ENCODE measurements at places on chromosomes 1 and 21.

DNA sequence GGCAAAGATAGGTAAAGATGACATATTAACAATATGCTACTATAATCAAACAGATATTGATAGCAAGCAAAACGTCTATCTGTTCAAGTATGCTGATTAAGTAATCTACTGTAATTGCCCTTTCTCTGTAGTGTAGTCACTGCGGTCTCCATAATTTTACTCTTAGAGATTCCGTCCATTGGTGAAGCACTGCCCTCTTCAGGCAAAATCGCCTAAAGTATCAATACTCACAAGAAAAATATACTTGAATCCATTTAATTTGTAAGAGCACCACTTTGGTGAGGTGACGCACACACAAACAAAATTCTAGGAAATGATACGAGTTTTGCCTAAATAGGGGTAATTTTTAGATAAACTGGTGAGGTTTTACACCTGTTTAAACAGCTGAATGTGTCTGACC is 434.6 kb upstream of the CHRM3 start:
- DNase-seq, result no peak

DNA sequence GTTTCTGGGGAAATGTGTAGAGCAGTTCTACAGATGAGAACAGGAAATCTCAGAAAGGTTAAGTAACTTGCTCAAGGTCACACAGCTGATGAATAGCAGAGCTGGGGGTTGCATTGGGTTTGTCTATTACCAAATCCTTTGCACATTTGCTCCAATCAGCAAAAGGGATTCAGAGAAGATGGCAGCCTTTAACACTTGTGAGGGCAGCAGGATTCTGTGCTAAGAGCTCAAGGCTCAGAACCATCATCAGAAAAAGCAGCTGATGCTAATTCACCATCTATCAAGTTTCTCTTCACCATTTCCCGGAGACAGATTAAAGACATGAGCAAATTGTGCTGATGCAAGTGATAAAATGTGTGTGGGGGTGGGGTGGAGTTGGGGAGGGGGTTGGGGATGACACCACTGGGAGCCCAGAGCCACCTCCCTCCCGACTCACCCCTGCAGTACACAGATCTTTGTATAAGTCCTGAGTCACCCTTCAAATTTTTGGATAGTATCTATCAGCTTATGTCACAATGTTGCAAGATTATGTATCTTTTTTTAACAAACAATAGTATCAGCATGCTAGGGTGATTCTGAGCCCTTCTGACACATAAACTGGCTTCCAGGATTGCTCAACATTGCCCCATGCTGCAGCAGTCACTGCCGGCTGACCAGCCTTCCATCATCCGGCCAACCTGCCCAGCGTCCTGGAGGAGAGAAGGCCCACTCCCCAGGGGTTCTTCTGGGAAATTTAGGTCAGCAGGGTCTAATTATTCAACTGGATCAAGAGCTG is 2.8 kb upstream of the SPSB1 start:
- DNase-seq, result no peak

GRCh38 chr1:20150969-20151368 is 11.8 kb downstream of the PLA2G2F start:
- DNase-seq, result no peak

DNA sequence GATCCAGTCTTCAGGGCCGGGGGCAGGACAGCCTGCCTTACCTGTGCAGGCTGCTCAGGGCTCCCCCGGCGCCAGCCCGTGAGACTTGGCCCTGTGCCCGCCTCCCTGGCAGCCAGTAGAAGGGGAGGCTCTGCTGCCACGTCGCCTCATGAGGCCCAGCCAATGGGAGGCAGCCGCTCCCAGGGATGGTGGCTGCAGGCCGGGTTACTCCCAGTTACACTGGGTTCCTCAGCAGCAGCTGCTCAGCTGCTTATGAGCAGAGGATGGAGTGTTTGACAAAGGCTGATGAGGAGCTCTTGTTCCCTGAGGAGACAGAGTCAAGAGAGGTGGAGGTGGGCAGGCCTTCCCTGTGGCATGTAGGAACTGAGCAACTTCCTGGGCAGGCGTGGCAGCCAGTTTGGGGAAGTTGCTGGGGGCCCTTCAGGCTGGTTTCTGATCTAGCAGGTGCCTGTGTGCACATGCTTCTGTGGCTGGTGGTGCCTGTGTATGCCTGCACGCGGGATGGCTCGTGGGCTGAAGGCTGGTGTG is 5.5 kb downstream of the MFSD2A start:
- peak; percentile 47 for DNase-seq

GRCh38 chr1:207938016-207938415 is 27.1 kb upstream of the CD34 start:
- DNase-seq, result no peak

DNA sequence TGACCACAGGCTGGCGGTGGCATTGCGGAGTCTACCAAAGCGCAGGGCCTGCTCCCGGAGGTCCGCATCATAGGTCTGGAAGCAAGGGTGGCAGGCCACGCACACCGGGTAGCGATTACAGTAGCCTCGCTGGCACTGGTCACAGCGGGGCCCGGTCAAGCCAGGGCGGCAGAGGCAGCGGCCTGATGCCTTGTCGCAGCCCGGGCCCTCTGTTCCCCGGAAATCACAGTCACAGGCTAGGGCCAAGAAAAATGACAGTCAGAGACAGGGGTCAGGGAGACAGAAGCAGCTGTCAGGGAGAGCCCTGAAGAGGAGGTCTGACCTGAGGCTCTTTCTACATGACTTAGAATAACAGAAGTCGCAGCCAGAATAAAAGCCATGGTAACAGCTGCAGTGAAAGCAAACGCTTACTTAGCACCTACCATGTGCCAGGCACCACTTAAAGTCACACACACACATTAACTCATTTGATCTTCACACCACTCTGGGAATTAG is 26.4 kb downstream of the LAMB3 start:
- DNase-seq, result no peak

GRCh38 chr1:153192697-153193096 is 10.5 kb upstream of the LELP1 start:
- DNase-seq, result peak; percentile 1

GRCh38 chr1:115911294-115911693 is 65.0 kb upstream of the SLC22A15 start:
- no peak for DNase-seq

GRCh38 chr1:186655876-186656275 is 24.3 kb downstream of the PTGS2 start:
- DNase-seq, result no peak

DNA sequence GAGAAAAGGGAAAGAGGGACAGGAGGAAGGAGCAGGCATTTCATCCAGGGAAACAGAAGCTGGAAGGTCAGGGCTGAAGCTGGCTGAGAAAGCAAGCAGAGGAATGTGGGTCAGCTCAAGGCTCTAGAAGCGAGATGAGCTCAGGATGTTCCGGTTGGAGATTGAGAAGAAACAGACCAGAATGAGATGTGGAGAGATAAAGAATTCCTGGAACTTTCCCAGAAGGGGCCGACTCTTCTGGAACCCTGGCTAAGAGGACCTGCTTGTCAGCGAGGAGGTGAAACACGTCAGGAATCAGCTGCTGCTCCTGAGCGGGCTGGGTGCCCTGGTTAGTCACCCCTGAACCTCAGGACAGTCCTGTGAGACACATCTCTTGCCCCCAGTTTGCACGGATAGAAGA is 75.9 kb downstream of the HUNK start:
- no peak for DNase-seq

DNA sequence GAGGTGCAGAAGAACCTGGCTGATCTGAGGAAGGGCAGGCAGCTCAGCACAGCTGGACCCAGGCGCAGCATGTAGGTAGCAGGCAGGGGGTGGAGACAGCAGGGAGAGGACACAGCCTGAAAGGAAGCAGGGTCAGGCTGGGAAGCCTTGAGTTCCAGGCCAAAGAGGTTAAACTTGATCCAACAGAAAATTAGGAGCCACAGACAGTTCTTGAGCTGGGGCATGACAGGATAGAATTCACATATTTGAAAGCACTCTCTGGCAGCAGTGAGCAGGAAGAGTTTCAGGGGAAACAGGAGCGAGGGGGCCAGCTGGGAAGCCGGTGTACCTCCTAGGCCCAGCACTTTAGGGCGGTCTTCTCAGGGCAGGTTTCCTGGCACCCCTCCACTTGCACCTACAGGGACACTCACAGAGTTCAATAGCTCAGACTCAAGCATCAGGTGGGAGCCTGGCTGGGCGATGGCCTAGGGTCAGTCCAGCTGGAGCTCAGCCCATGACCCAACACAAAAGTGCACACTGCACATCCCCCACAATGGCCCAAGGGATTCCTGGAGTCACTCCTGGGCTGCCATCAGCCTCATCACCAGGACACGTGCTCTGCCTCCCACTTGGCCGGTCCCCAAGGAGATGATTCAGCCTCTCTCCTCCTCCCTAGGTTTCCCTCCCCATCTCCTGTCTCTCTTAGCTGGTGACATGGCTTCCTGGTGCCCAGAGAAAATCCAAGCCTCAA is 22.7 kb downstream of the MATN1 start:
- no peak for DNase-seq

- no peak for DNase-seq
These were observed 27.1 kb downstream of the SLC45A1 start for GRCh38 chr1:8344893-8345507.

GRCh38 chr1:27269276-27269675 is 34.8 kb downstream of the WDTC1 start:
- DNase-seq, result no peak

- DNase-seq, result no peak
These were observed 12.6 kb upstream of the NTPCR start for GRCh38 chr1:232937741-232938375.

DNA sequence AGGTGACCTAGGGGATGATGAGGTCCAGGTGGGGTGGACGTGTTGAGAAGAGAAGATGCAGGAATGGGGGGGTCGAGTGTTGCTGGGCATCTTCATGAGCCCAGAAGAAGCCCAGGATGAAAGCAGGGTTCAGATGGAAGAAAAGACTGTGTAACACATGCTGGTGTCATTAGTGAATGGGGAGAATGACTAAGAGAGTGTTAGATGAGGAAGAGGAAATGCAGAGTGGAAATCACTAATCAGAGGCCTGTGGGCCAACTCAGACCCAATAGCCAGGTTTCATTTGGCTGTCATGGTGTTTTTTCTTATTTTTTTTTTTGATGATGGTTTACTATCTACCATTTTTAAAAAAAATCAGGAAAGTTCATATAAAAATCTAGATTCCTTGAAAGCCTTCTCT is 180.8 kb upstream of the CAMK1G start:
- no peak for DNase-seq

DNA sequence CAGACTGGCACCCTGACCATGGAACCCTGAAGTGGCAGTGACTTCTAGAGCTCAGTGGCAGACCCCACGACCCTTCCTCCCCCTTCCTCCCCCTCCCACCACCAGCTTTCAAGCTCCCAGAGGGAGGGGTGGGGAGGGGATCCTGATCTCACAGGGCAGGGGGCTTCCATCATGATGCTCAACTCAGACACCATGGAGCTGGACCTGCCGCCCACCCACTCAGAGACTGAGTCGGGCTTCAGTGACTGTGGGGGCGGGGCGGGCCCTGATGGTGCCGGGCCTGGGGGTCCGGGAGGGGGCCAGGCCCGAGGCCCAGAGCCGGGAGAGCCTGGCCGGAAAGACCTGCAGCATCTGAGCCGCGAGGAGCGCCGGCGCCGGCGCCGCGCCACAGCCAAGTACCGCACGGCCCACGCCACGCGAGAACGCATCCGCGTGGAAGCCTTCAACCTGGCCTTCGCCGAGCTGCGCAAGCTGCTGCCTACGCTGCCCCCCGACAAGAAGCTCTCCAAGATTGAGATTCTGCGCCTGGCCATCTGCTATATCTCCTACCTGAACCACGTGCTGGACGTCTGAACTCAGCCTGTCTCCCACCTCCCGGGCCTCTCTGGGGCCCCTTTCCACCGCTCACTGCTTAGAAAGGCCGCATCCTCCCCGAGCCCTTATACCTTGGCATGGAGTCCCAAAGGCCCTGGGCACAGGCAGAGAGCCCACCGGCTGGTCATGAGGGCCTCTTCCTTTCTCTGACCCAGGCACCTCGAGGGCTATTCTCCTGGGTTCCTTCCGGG is 3.9 kb downstream of the NHLH1 start:
- peak; percentile 66 for DNase-seq

DNA sequence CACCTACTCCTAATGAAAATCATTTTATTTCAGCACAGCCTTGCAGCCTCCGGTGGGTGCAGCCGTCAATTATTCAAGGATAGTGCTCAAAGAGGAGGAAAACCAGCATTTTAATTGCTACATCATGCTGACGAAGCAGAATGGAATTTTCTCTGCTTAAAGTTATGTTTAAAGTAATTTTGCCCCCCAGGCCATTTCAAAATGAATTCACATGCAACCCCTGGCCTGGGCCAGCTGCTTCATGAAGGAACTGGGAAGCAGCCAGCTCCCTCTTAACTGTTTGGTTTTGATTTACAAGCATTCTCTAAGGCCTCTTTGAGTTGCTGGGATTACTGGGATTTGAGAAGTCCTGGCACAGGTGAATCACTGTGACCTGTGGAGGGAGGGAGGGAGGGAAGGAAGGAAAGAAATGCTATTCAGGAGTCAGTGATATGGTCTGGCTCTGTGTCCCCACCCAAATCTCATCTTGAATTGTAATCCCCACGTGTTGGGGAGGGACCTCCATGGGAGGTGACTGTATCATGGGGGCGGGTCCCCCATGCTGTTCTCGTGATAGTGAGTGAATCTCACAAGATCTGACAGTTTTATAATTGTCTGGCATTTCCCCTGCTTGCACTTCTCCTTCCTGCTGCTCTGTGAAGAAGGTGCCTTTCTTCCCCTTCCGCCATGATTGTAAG is 66.0 kb downstream of the PGBD5 start:
- DNase-seq, result no peak

DNA sequence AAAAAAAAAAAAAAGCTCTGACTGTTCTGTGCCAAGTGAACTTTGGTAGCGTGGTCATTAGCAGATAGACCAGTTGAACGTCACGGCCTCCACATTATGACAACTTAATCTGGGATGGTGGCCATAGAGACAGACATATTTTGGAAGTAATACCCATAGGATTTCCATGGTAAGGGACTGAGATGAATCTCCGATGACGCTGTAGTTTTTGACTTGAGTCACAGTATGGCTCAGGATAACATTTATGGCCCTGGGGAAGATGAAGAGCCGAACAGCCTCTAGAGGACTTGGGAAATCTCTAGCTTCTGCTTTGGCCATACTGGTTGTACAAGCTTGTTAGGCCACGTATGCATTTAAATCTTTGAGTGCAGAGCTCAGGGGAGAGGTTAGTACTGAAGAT is 214.0 kb downstream of the KCNJ6 start:
- DNase-seq, result no peak

DNA sequence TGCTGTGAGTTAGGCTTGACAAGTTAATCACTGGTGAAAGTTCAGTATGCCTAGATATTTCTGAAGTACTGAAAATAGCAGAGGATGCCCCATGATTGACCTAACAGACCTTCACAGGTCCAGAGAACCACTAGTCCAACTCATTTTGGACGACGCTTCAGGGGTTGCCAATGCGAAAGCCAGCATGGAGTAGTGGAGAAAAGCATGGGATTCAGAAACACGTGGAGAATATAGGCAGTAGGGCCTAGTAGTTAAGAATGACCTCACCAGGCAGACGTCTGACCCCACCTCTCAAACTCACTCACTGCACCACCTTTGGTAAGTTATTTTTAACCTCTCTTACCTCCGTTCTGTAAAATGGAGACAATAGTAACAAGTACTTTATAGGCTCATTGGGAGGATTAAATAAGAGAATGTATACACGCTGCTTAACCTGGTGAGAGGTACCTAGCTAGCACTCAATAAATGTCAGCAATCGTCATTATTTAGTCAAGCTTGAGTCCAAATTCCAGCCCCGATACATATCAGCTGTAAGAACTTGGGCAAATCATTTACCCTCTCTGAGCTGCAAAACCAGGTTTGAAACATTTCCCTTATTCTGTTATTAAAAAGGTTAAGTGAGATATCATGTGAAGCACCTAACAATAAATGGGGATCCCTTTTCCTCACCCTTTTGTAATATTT is 13.2 kb downstream of the PLPP3 start:
- no peak for DNase-seq

- DNase-seq, result no peak
These were observed 2.2 kb downstream of the TGFB2 start for GRCh38 chr1:218347336-218347722.
